ENCODE measurements at places on chromosomes 7 and 10.

- no peak for DNase-seq
Measured at GRCh38 chr7:36207451-36208291, 54.6 kb downstream of the EEPD1 start.

- DNase-seq: no peak
Measured at GRCh38 chr10:63630931-63631680, 109.9 kb downstream of the REEP3 start.

- no peak for DNase-seq
Measured at GRCh38 chr7:1963575-1963974, 269.2 kb downstream of the MAD1L1 start.

DNA sequence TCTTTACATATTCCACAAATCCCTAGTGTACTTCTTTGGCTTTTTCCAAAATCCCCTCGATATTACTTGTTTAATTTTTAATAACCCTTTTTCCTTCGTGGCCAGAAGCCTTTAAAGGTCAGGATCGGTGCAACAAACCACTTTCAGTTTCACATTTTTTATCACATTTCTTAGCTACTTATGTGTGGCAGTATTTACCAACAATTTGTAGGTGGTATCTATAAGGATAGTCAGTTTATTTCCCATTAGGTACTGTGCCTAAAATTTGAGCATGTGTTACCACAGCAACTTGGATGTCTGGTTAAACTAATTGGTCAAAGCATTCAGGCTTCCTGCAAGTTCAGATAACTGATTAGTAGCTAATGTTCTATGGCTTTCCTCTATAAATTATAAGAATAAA, 104.9 kb downstream of the CDK14 start:
- DNase-seq: no peak

DNA sequence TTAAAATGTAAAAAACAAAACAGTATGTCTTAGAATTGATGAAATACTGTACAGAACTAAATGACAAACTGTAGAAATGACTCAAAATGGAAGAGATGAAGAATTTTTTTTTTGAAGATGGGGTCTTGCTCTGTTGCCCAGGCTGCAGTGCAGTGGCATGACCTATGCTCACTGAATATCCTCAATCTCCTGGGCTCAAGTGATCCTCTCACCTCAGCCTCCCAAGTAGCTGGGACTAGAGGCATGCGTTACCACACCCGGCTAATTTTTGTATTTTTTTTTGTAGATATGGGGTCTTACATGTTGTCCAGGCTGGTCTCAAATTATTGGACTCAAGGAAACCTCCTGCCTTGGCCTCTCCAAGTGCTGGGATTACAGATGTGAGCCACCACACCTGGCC, 36.5 kb downstream of the ATAD1 start:
- no peak for DNase-seq

GRCh38 chr7:106365252-106366005, 80.6 kb upstream of the NAMPT start:
- no peak for DNase-seq

DNA sequence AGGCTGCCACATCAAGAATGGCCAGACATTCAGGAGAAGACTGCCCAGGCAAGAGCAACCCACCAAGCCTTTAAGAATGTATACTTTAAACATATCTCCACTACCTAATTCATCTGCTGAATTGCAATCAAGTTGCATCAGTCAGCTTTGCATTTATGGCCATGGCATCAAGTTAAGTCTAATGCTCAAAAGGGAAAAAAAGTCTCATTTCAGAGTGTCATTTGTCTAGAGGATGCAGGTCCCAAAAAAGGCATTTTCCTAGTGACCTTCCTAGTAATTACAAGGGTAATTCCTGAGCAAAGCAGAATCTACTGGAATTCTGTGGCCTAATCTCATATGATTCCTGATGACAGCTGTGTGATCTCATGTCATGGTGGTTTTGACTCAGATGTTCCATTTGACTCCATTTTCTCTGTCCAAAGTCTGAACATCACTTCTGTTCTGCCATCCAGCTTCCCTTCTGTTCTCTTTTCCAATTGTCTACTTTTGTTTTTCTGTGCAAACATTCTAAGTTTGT, 7.3 kb upstream of the CABCOCO1 start:
- DNase-seq: no peak

GRCh38 chr10:76935941-76936613, 701.5 kb downstream of the KCNMA1 start:
- DNase-seq: no peak

GRCh38 chr7:101998906-101999240, 181.4 kb downstream of the CUX1 start:
- DNase-seq: no peak

GRCh38 chr7:149496642-149497391, 792 bp downstream of the ZNF746 start:
- DNase-seq: peak; percentile 62

DNA sequence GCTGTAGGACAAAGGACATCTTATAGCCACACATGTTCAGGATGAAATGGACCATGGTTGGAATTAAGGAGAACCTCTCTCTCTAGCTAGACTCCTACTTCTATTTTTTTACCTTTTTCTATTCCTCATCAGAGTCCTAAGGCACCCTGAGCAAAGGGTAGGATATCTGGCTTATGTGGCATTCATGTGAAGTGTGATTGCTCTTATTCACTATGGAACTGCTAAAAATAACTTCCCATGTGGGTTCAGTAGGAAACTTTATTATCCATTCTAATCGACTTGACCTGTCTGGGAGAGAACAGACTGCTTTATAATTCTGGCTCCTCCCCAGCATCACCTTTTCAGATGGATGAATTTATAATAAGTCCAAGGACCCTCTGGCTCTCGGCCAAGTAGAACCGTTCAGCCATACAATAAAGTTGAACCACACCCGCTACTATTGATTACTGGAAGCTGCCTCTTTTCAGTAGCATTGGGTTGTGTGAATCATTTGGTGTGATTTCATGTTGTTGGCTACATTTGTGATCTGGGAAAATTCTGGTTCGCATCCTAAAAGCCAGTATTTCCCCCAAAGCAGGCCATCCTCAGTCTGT, 117.5 kb downstream of the NRF1 start:
- DNase-seq: no peak

GRCh38 chr7:33129806-33130153, 416 bp downstream of the BBS9 start:
- no peak for DNase-seq

DNA sequence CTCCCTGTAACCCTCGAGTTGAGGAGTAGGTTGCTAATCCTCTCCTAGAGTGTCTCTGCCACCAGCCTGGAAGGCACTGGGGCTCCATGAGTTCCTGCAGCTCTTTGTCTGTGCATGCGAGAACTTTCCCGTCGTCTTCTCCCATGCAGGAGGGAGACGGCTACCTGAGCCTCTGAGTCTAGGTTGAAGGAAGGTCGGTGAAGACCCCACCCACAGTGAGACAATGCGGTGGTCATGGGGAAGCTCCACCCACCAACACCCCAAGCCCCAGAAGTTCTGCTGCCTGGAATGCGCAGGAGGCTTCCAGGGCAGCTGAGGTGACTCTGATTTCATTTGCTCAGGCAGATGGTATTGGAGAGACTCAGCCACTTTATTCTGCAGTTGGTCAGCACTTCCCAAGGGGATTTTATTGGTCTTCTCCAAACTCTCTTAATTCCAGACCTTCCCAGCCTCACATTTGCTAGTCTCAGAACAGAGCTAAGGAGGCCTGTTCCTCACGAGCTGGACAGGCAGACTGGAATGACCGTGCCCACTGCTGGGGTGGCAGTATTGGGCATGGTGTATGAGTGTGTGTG, 36.5 kb downstream of the PTPRE start:
- no peak for DNase-seq

- DNase-seq: no peak
Measured at GRCh38 chr10:44962870-44963738, 3.5 kb downstream of the RASSF4 start.

GRCh38 chr7:110084181-110084807, 1006.6 kb upstream of the LRRN3 start:
- no peak for DNase-seq

GRCh38 chr7:41977151-41977651, 259.8 kb downstream of the GLI3 start:
- no peak for DNase-seq

GRCh38 chr10:682931-683447, 6.5 kb downstream of the DIP2C start:
- no peak for DNase-seq

GRCh38 chr10:98778277-98778759, 331.6 kb upstream of the HPS1 start:
- DNase-seq: no peak

DNA sequence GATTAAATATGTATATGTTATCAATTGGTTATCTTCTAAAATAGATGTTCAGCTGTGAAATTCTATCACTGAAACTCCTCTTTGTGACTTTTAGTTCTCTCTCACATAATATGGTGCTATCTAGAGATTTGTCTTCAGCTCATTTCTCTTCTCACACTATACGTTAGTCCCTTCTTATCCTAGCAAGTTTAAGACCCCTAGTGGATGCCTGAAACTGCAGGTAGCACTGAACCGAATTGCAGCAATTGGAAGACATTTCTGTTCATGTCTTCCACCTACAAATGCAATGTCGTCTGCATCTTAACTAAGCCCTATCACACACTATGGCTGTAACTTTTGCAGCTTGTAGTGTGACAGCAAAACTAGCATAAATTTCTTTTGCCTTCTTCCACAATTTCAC, 442.7 kb upstream of the POM121L12 start:
- DNase-seq: no peak

- no peak for DNase-seq
Measured at GRCh38 chr7:18861514-18862118, 255.8 kb downstream of the TWIST1 start.

- DNase-seq: no peak
Measured at GRCh38 chr10:48744587-48744986, 59.9 kb downstream of the WDFY4 start.

GRCh38 chr7:100632951-100633717, 8.2 kb downstream of the TFR2 start:
- peak; percentile 64 for DNase-seq

- no peak for DNase-seq
Measured at GRCh38 chr10:31074722-31075086, 43.0 kb upstream of the ZNF438 start.

DNA sequence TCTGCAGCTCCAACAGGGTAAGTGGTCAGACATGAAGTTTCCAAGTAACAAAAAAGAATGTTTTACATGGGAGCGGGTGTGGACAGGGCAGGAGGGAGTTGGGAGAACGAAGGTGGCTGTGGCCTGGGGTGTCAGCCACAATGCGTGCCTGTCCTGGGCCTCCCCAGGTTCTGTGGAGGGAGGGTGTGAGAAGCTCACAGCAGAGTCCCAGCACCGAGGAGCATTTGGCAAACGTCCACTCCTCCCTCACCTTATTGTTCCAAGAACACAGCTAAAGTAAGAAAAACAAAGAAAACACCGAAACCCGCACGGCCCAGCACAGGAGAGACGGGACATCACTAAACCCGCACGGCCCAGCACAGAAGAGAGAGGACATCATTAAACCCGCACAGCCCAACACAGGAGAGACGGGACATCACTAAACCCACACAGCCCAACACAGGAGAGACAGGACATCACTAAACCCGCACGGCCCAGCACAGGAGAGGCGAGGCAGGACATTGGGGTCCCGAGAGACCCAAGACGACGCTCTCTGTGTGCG, 226.4 kb downstream of the MAD1L1 start:
- no peak for DNase-seq

DNA sequence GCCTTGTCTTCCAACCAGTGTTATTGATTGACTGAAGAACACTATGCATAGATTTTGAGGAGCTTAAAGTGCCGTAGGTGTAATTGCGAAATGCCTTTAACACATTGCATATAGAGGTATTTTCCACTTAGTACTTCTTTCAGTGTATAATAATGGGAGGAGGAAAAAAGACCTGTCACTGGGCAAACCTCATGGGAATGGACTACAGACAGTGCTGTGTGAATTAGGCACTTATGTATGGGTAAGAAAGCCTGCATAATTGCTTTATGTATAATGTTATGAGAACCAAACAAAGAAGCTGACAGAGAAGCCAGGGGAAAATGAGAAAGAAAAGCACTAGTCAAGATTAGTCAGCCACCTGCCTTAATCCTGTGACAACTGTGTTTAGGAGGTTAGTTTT, 12.4 kb upstream of the SCRN1 start:
- DNase-seq: no peak

GRCh38 chr10:51020200-51020599, 54.1 kb upstream of the PRKG1 start:
- DNase-seq: no peak

DNA sequence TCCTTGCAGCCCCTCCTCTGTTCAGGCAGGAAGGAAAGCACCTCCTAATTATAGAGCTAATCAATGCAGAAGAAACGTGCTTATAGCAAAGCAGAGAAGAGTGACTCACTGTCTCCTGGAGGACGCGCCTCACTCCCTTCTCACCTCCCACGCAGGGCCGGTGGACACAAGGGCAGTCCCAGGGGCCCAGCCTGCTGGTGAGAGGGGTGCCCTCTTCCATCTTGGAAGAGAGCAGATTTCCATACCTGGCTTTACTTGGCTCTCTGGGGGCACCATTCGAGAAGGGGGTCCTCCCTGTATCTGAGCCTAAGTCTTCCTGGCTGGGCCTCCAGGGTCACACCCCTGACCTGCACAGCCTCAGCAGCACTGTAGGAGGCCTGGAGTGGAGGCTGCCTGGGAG, 55.8 kb downstream of the RASGEF1A start:
- DNase-seq: peak; percentile 1

GRCh38 chr7:30038196-30038980, 10.2 kb downstream of the PLEKHA8 start:
- DNase-seq: no peak

DNA sequence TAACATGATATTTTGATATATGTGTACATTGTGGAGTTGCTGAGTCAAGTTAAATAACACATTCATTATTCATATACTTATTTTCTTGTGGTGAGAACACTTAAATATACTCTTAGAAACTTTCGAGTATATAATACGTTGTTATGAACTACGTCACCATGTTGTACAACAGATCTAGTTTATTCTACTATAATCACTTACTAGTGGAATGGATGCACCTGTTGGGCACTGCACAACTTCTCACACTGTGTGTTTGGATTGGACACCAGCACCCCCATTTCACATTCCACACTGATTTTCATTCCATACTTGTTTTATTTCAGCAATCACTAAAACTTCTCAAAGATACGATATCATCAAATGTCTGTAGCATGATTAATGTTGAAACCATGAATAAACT, 407.3 kb downstream of the RPS24 start:
- no peak for DNase-seq

GRCh38 chr10:80769700-80770160, 232.0 kb downstream of the SH2D4B start:
- DNase-seq: no peak

DNA sequence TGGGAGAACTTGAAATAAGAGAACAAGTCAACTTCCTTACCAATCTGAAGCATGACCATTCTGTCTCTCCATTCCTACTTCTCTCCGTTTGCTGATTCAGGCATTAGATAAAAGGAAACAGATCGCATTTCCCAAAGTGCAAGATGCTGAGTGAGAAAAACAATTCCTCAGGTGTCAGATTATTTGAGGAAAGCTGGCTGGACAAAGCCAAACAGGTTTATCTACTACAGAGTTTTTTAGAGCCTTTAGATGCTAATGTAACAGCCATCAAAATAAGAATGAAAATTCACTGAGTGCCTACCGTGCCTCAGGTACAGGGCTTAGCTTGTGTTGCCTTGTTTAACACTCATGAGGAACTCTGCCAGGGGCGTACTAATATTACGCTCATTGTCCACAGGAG, 135.9 kb upstream of the MBL2 start:
- no peak for DNase-seq

Data from stimulated activated CD4-positive, alpha-beta T cell treated with anti-CD3 and anti-CD28 coated beads, Interleukin-4, amount 100 ng/mL, for 1 hour (primary cell).